Memory B cell (primary cell): ENCODE measurements at places on chromosomes 7 and 10.
A peak's percentile ranks its signal among the peaks of the same experiment; 100 is the strongest.

DNA sequence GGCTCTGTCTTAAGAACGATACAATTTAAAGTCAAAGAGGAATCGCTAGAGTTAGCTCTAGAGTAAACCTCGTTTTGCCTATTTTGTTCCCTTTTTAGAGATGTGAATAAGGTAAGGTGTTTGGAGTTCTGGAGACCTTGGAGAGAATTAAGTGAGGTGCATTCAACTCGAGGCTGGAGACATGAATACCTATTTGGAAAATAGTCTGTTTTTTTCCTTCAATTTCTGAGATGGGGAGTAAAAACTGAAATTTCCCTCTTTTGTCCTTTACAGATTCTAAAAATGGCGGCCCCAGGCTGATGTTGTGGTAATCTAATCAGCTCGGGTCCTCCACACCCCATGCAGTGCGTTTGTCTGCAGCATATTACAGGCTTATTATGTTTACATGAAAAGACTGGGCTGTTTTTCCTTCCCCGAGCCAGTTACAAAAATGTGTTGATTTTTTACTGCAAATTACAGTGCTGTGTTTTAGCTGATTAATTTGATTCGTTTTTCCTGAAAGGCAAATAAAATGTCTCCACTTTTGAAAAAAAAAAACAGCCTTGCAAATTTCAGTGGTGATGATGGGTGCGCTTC, 1.5 kb downstream of the KMT2E start:
- peak; percentile 11 for DNase-seq

- no peak for DNase-seq
These were observed 125.9 kb upstream of the NOBOX start for GRCh38 chr7:144529269-144529926.

DNA sequence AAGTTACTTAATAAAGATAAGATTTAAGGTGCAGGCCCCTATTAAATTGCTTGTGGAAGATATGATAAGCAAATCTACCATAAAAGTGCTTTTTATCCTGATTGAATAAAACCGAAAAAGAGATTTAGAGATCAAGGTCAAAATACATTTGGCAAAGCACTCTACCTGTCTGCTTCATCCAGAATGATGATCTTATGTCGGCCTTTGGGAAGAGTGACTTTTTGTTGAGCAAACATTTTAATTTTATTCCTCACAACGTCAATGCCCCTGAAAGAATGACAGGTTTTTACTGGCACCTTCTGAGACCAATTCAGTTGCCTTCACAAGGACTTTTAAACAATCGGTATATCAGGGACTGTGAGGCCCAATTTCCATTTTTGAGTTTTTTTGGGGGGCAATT, 7.7 kb downstream of the RFC2 start:
- no peak for DNase-seq

GRCh38 chr10:79424221-79425073, 21.0 kb downstream of the ZCCHC24 start:
- DNase-seq = no peak

DNA sequence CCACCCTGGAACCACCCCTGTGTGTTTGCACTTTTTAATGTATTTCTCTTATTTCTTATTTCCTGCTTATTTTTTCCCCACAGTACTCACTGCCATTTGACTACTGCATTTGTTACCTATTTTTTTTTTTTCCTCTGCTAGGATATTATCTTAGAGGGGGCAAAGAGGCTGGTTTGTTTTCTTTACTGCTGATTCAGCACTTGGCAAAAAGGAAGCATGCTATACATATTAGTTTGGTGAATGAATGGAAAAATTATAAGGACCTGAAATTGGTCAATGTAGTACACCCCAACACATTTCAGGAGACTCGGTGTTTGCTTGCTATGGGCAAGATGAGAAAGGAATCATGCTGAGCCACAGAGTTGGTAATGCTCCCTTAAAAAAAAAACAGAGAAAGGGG, 193.5 kb downstream of the SORCS3 start:
- no peak for DNase-seq

DNA sequence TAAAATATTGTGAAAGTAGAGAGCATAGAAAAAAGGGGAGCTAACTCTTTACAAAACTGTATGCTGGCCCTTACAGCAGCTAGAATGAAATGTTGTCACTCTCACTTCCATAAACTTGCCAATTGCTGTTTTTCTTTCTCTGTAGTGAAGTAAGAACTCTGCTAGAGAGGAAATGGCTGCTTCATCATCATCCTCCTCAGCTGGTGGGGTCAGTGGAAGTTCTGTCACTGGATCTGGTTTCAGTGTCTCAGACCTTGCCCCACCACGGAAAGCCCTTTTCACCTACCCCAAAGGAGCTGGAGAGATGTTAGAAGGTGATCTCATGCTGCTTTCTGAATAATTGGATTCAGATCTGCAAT, 7.6 kb upstream of the ASCC1 start:
- DNase-seq = no peak

DNA sequence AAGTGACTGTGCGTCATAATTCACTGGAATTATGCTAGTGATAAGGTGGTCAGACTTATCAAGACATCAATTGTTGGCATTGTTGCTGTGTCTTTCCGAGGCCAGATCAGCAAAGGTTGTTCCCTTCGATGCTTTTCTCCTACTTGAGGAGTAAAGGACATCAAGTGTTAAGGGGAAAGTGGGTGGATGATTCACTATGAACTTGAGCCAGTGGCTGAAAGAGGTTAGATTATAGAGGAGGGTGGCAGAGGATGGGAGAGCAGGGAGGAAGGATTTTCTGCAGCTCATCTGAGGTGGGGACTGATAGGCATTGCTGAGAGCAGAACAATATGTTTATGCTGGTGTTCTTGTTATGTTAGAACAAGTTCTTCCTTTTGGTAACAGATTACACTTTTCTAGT, 131.4 kb upstream of the AGR3 start:
- DNase-seq = no peak

DNA sequence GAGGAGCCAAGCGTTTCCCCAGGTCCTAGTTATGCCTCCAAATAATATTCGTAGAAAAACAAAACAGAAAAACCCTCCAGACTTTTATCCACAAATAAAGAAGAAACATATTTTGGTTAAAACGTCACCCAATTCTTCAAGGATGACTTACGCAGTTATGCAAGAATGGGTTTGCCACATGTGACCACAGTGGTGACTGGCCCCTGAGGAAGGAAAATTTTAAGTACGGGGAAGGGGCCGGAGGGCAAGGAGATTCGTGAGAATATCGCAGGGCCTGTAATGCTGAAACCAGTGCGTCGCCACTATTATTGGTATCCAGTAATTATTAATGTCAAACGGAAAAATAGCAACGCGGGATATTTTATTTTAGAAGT, 537 bp upstream of the MRPS24 start:
- DNase-seq = no peak

GRCh38 chr10:114611617-114612016, 46.5 kb downstream of the ABLIM1 start:
- DNase-seq = no peak

DNA sequence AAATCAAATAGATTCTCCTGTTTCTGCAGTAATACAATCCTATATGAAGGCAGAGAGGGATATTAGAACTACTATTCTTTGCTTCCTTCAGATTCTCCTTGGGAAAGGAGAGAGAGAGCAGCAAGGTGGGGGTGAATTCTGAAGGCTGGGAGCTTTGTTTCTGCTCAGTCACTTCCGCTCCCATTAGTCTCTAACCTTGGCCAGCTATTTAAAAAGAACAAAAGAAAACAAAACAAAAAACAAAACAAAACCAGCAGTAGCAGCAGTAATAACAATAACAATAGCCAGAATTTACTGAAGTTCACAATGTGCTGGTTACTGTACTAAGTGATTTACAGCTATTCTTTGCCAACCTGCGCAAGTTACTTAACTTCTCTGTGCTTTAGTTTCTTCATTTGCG, 9.9 kb downstream of the GPR85 start:
- no peak for DNase-seq

DNA sequence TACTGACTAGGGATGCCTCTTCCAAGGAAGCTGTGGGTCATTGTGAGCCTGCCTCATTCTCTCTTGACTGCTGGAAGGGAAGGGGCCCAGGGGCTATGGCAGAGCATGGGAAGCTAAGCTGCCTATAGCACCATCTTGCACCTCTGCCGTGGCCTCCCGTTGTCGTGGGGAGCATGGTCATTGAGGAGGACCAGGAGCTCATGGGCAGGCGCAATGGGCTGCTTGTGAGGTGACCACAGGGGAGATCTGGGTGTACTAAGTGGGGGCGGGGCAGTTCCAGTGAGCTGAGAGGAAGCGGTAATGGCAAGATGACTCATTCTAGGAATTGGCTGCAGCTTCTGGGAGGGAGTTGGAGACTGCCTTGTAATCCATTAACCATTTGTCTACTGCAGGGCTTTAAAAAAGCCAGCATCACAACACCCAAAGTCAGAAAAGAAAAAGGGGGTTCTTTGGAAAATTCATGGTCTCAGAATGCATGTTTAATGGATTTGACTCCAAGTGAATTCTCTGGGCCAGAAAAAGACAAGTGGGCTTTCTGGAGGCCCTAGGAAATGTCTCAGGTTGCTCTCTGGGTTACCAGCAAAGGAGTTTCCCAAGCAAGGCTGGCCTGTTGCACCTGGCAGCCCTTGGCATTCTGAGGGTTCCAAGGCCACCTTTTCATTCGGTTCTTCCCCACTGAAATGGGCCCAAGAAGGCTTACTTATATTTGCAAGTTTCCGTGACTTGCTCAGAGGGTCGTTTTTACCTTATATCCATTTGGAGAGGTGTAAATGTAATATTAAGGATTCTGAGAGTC, 3.6 kb downstream of the DUSP5 start:
- DNase-seq = no peak

GRCh38 chr7:35736725-35737124, 41.8 kb upstream of the HERPUD2 start:
- DNase-seq = no peak

GRCh38 chr10:98795467-98795866, 348.7 kb upstream of the HPS1 start:
- DNase-seq = no peak

DNA sequence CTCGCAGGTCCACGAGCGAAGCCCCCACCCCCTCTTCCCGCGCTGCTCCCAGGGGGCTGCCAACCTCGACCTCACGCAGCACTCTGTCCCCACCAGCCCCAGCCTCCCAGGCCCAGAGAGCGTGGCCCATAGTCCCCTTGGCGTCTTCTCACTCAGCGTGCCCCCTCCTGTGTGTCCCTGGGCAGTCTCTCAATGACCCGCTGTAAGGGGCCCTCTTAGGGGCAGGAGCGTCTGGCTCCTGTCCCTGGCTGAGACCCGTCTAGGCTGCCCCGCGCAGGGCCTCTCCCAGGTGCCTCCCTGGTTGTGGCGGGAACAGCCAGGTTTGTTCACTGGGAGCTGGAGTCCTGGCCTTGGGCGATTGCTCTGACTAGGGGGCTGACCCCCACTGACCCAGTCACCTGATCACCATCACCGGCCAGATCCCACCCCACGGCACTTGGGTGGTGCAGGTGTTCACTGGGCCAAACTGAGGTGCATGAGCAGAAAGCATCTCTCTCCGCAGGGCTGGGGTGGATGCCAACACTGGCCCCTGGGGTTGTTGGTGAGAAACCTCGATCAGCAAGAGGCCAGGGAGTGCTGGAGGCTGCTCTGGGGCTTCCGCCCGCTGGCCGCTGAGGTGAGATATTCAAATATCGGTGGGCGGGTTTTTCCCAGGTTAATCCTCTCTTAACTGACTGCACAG, 12.6 kb upstream of the WDFY4 start:
- peak; percentile 74 for DNase-seq

DNA sequence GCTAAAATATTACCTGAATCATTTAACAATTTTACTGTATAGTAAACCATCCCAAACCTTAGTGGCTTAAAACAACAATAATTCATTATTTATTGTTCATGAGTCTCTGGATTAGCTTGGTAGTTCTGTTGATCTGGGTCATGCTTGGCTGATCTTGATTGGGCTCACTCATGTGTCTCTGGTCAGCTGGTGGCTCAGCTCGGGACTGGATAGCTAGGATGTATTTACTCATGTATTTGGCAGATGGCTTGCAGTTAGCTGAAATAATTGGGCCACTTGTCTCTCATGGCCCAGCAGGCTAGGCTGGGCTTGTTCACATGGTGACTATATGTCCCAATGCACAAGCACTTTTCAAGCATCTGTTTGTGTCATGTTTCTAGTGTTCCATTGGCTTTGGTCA, 262.8 kb downstream of the BBS9 start:
- DNase-seq = no peak

DNA sequence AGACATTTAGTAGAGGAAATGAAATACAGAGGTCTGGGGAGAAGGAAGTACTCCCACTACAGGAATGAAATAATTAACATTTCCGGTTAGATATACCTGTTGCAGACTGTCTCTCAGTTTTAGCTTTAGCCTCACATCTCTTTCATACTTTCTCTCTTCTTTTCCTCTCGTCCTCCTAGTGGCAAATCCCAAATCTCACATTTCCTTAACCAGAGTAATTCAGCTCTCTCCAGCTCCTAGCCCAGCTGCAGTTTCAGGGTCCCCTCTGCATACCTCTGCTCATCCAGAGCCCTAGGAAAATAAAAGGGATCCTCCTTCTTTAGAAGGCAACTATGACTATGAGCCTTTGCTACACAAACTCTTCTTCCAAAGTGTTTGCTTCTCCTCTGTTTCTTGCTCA, 643.2 kb downstream of the PHTF2 start:
- no peak for DNase-seq

- no peak for DNase-seq
These were observed 5.7 kb downstream of the PANK1 start for GRCh38 chr10:89639326-89639725.

DNA sequence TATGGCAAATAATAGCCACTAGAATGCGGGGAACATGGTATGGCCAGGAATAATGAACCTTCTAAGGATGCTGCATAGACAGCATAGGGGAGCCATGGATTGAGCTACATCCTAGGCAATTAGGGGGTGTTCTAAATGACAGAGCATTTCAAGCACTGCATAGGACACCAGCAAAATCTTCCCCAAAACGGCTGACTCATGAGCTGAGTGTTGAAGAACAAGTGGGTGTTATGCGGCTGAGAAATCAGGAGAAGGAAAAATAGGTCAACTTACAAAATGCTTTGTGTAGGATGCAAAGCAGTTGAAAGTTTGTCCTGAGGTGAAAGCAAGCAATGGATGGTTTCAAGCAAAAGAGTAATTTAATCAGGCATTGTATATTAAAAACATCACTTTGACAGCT, 1023.5 kb upstream of the C7orf33 start:
- DNase-seq = no peak

DNA sequence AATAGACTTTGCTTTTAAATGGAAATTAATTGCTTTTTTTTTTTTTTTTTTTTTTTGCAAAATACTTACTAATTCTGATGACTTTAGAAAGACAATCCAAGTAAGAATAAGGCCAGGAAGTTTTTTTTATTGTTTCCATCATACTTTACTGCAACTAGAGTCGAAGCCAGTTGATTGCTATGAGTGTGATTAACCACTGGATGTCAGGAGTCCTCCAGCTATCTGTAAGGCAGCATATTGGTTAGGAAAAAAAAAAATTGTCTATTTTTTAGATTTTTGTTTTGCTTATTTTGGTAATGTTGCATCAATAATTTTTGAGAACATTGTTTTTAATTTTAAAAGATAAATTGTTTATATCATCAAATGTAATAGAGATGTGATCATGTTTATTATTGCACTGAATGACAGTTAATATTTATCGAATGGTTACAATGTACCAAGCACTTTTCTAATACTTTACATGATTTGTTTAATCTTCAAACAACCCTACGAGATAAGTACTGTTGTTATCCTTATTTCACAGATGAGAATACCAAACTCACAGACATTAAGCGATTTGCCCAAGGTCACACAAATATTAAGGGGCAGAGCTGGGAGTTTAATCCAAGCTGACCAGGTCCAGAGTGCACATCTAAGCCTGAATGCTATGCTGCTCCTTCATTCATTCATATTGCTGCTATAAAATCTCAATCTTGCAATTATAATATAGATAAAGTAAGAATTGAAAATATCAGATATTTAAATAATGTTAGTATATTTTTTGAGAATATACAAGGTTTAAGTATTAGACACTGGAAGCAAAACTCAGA, 19.9 kb upstream of the LMOD2 start:
- no peak for DNase-seq
